NCI-H226 (cell line): ENCODE measurements at places on chromosomes 6 and 20.
A peak's percentile ranks its signal among the peaks of the same experiment; 100 is the strongest.

DNA sequence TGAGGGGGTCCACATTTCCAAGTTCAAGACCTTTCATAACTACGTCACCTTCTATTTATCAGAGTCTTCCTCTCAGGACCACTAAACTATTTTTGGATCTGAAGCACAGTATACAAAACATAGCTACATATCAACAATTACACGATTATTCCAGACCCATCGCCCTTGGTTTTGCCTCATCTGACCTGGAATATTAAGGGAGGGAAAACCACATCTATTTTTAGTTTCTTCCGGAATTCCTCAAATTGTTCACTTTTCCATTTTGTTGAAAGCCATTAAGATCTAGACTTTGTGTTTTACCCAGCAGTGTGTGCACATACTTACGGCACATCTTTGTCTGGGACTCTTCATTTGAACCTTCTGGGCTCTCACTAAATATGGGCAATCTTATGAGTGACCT, 12.0 kb upstream of the ADGRF5 start:
- no peak for DNase-seq

DNA sequence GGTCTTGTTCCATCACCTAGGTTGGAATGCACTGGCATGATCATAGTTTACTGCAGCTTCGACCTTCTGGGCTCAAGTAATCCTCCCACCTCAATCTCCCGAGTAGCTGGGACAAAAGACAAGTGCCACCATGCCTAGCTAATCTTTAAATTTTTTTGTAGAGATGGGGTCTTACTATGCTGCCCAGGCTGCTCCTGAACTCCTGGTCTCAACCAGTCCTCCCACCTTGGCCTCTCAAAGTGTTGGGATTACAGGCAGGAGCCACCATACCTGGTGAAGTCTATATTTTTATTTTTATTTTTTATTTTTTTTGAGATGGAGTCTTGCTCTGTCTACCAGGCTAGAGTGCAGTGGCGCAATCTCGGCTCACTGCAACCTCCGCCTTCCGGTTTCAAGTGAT, 11.4 kb upstream of the PIM1 start:
- no peak for DNase-seq

DNA sequence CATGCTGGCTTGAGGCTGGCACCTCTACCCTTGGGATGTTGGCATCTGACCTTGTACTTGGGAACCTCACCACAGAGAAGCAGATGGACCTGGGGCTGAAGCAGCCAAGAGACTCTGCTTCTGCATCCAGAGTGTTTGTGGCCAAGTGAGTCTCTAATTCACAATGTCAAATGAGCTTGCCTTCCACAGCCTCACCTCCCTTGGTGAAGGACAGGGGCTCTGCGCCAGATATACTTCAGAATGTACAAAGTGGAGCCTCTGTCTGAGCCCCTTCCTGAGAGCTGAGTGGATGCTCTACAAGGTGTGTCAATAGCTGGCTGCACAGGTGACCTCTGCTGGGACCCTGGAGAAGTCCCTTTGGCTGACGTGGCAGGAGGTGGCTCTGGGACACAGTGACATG, 508.9 kb downstream of the CDH26 start:
- no peak for DNase-seq

DNA sequence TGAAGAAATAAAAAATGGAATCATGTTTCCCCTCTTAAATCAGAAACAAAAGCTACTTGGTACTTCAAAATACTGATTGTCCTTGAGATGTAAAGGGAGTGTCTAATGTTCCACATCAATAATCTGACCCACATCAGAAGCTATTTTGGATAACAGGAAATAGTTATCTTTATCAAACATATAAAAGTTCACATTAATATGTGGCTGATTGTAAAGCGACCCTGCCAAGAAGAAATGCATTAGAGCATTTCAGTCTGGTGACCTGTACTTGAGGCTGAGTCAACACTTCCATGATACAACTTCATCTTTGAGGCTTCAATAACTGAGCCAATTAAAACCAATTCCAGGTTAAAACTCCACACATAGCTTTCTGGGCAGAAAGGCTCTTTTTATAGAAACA, 31.8 kb downstream of the SYNE1 start:
- DNase-seq = peak; percentile 5

GRCh38 chr6:132361101-132361500, 40.2 kb downstream of the MOXD1 start:
- DNase-seq = no peak

DNA sequence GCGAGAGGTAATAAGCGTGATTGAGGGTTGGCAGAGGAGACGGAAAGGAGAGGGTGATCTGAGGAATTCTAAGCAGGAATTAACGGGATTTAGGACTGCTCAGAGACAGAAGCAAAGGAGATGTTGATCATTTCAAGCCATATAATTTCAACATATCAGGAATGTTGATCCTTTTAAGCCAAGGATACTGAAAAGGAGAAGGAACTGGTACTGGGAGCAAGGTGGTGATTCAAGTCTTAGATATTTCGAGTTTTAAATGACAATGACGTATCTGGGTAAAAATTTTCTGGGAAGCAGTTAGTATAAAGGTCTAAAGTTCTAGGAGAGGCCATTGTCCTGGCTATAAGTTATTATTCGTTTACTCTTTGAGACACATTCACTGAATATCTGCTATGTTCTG, 91.3 kb upstream of the OGFRL1 start:
- DNase-seq = no peak

DNA sequence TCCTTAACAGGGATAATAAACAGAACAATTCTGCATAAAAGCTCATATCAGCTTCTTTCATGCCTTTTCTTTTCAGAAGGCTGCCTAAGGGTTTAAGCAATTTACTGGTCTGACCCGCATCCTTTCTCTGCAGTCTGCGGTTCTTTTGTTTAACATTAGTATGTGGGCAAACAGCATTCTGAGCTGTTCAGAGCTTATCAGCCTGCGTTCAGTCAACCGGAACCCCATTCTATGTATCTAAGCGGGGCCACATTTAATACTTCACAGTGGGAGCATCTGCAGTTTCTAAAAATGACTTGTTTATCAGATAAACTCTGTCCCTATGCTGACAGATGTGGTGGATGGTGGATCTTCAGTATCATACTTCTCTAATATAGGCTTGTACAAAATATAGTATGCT, 758.9 kb upstream of the MMS22L start:
- DNase-seq = no peak

GRCh38 chr6:156427345-156427744, 349.8 kb upstream of the ARID1B start:
- DNase-seq = no peak

GRCh38 chr6:90136837-90137568, 159.6 kb downstream of the BACH2 start:
- no peak for DNase-seq

- DNase-seq = no peak
Observed at GRCh38 chr6:3454273-3455010, 2.4 kb downstream of the SLC22A23 start.

DNA sequence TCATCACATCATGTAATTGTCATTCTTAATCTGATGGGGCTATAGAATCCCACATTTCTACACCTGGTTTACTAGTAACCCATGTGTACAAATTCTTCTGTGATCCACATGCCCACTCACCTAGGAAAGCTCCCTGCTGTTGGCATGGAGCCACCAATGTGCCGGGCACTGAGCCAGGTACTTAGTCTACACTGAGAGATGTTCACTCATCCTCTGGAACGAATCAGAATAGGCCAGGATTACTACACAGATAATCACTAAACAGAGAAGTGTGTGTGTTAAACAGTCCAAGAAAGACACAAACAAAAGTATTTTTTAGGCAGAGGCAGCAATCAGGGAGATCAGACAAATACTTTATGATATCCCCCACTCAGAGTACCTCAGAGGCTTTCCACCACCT, 193.2 kb upstream of the VGLL2 start:
- DNase-seq = peak; percentile 49

GRCh38 chr20:17651760-17652388, 30.2 kb downstream of the RRBP1 start:
- DNase-seq = no peak

GRCh38 chr6:167237438-167238145, 53.5 kb upstream of the UNC93A start:
- no peak for DNase-seq

DNA sequence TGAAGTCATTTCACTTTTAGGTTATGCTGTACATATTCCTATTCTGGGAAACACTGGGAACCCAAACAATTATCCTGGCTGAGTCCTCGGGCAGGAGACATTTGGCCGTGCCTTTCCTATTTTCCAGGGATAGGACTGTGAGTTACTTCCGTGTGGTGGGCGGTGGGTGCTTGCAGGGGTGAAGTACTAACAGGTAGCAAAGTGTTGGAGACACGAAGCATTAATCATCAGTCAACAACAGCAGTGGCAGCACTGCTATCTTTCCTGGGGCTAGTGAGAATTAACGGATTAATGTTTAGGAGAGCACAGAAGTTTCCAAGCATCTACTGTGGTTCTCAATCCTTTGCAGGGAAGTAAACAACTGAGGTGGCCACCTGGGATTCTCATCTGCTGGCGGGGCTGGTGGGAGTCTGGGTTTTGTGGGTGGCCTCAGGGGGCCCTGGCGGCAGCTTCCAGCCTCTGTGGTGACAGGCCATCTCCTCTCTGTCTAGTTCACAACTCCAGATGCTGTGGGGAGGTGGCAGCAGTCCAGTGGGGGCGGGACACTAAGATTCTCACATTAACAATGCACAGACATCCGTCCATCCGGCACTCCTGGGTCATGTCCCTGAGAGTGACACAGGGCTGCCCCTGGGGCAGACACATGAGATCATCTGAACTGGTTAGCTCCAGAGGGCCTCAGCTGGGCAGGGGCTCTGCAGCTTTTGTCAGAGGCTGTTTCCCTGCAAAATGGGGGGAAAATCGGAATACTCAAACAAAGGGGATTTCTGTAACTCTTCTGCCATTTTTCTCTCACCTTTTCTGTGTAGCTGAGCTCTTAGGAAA, 90.9 kb downstream of the GJA10 start:
- DNase-seq = no peak
